ENCODE measurements at places on chromosomes 13 and 19.
A peak's percentile ranks its signal among the peaks of the same experiment; 100 is the strongest.

- no peaks in the 10 kb centered on the region for H3K4me1 ChIP-seq
- H3K4me3 ChIP-seq, result no peak overlapping the region
- peaks cover 2% of the 10 kb centered on the region for H3K27me3 ChIP-seq
- H3K27ac ChIP-seq, result no peak overlapping the region
- H3K36me3 ChIP-seq, result no peaks in the 10 kb centered on the region
Measured at GRCh38 chr13:60286707-60287106, 110.3 kb upstream of the TDRD3 start.

DNA sequence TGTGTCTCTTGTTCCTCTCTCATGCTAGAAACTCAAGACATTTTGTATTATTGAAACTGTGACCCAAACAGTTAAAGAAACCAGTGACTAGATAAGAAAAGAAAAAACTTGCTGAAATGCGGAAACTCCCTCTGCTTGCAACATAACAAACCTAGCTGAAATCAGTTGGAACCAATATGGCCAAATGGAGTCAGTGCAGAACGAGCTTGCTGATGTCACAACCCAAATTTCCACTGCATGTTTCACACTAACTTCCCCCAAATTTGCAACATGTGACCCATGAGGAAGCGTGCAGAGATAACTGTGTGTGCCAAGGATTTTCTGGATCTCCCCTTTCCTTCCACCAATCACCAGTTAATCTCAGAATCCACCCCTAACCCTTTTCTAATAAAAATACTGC, 208.0 kb downstream of the DLEU7 start:
- H3K27ac ChIP-seq, result peak overlapping the region; percentile 1
- H3K27me3 ChIP-seq, result peaks cover 2% of the 10 kb centered on the region
- no peaks in the 10 kb centered on the region for H3K36me3 ChIP-seq
- DNase-seq, result no peak

GRCh38 chr19:45001087-45001739, at the start of gene RELB:
RELB (plus strand) TSS chr19:45001464; CDS start chr19:45001580, 116 bp downstream.
- peak; percentile 96 for DNase-seq
- peaks cover 11% of the 10 kb centered on the region for H3K4me1 ChIP-seq
- H3K4me3 ChIP-seq, result peak within 1 kb of the TSS; percentile 91
- H3K36me3 ChIP-seq, result peaks cover 10% of the 10 kb centered on the region
- peak within 1 kb of the TSS; percentile 97 for H3K27ac ChIP-seq

- H3K4me1 ChIP-seq, result peaks cover 21% of the 10 kb centered on the region
- no peak overlapping the region for H3K4me3 ChIP-seq
- no peaks in the 10 kb centered on the region for H3K27me3 ChIP-seq
- peak overlapping the region; percentile 26 for H3K27ac ChIP-seq
- DNase-seq, result no peak
- H3K36me3 ChIP-seq, result no peaks in the 10 kb centered on the region
Measured at GRCh38 chr19:35908973-35909683, 1.0 kb upstream of the TYROBP start.

DNA sequence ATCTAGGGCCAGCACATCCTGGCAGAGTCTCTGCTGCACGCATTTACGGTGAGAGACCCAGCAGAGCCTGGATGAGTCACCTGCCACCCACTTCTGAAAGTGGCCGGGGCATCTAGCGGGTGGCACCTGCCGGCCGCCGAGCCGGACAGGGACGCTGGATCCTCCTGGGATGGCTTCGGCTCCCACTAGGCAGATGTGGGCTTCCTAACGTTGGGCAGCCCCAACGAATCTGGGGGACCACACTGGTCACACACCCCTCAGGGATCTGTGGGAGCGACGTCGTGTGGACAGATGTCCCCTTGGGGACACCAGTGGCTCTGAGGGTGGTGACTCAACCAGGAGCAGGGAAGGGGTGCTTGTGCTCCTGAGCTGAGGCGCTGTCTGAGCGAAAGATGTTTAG, 32.2 kb downstream of the TMEM255B start:
- no peaks in the 10 kb centered on the region for H3K4me1 ChIP-seq
- no peak overlapping the region for H3K27ac ChIP-seq
- H3K36me3 ChIP-seq, result no peaks in the 10 kb centered on the region
- H3K4me3 ChIP-seq, result no peak overlapping the region
- no peak for DNase-seq

DNA sequence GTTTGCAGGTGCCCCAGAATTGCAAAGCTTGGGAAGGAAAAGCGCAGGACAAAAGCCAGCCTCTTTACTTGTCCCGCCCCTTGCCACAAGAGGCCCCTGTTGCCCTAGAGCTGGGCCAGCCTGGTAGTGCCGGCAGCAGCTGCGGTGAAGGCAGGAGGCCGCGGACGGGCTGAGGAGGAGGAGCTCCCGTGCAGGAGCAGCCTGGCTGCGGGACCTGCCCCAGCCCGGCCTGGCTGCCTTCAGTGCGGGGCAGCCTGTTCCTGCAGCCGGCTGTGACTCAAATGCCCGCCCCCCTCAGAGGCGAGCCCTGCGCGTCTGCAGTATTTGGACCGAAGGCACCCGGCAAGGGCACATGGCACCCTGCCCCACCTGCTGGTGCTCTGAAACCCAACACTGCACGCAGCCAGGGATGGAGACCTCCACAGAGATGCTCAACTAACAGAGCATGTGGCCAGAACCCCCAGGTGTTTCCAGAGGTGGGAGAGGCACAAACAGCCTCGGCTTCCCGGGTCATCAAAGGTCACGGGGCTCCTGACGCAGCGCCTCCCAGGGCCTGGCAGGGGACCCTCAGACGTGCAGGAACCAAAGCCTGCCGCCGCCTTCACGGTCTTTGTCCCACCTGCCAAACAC, 29.7 kb downstream of the NAXD start:
- peaks cover 16% of the 10 kb centered on the region for H3K36me3 ChIP-seq
- no peak overlapping the region for H3K27ac ChIP-seq

All from activated T-helper 1 cell treated with anti-CD3 and anti-CD28 coated beads, Interleukin-12 subunit alpha, Interleukin-12 subunit beta, Interleukin-2, Interleukin-4 antibody, amounts not matched to agents 30 ng/mL and 10 ng/mL and 1 ng/mL, durations not matched to agents 14 hours and 24 hours and 36 hours (primary cell).